Astrocyte (in vitro differentiated cells and primary cell): ENCODE measurements at places on chromosomes 16 and 17. TPM values are rescaled to one million over a fixed set of nuclear protein-coding genes. Genes with fewer than 3 reads are reported as not detected.

The CCL4 gene
- 21.8 and 23.4 TPM in 2 replicates for total RNA-seq

DNA sequence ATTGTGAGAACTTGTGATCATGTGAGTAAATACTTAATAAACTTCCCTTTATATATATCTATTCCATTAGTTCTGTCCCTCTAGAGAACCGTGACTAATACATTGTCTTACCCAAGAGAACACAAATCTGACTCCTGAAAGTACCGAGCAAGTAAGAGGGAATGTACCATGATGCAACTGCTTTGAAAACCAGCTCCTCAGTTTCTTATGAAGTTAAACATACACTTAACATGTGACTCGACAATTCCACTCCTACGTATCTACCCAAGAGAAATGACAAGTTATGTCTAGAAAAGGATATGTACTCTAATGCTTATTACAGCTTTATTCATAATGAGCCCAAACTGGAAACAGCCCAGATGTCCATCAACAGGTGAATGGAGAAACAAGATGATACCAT, 8.8 kb upstream of the GJD3 start:
- DNase-seq = peak; percentile 7

The PPL gene
- total RNA-seq = 5.8 and 12.3 TPM in 2 replicates

The PCGF2 gene
- total RNA-seq = 68.2 and 73.7 TPM in 2 replicates

The SPATA22 gene
- total RNA-seq = not detected in 2 replicates

- peak; percentile 88 for DNase-seq
Observed at GRCh38 chr16:740764-741505, at the start of gene CIAO3. Gene CIAO3, minus strand, starts transcription at chr16:740997. Its CDS starts 12 bp downstream, at chr16:740985.

The ITGAD gene
- not detected in 2 replicates for total RNA-seq

DNA sequence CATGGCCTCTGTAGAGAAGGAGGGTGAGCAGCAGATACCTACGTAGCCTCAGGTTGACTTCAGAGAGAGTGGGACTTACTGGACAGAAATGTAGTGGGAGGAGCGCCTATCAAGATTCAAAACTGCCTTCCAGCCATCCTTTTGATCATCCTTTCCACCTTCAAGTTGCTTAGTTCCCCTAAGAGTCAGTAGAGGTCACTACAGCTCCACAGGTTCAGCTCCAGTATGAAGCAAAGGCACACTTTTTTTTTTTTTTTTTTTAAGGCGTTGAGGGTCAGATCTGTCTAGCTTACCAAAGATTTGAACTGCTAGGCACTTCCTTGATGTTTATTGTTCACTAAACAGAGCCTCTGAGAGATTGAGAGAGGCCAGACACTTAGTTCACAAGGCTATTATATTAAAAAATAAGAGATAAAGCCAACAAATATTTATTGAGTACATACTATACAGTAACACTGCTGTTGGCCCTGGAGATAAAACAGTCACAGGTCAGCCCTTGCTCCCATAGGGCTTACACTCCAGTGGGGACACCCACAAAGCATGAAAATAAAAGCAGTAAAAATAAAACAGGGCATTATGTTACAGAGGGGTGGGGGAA, 3.1 kb downstream of the RNF227 start:
- DNase-seq = peak; percentile 50

The EME1 gene
- total RNA-seq = 3.0 and 3.1 TPM in 2 replicates

DNA sequence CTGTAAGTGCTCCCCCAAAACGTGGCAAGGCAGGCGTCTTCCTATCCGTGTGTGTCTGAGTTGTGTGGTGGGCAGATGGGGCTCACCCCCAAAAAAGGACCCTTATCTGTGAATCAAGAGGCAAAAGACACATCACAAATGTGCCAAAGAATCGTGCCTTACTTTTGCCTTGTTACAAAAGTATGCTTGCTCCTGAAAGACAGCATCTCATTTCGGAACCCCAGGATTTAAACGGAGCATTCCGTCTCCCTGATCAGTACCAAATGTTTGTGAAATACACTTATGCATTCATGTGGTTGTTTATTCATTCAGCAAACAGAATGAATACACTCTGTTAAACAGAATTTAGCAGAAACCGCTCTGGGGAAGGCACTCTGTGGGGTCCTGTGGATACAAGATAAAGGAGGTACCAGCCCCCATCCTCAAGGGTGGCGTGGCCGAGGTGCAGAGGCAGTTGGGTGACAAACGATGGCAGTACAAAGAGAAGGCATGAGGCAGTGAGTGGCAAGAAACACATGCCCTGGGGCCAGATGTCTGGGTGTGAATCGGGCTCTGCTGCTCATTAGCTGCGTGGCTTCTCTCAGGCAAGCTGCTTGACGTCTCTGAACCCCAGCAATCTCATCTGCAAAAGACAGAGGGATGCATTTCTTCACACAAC, 654 bp downstream of the WFDC1 start:
- no peak for DNase-seq

The CENPV gene
- 25.1 and 38.8 TPM in 2 replicates for total RNA-seq

DNA sequence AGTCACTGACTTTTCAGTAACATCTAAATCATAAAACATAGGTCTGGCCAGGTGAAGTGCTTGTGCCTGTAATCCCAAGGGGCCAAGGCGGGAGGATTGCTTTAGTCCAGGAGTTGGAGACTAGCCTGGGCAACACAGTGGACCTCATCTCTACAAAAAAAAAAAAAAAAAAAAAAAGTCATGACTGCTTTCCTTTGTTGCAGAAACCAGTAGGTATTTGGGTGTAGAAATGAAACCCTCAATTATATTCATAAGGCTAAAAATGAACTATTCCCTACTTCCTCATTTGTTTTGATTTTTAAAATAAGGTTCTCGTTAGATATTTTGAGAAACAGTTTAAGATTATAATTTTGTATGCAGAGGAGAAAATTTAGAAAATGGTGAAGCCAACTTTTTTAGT, 26.0 kb downstream of the PITPNC1 start:
- DNase-seq = no peak

- DNase-seq = peak; percentile 39
Observed at GRCh38 chr17:41579484-41580243, 7.0 kb downstream of the KRT14 start.

The IL32 gene
- 27.8 and 43.8 TPM in 2 replicates for total RNA-seq

The MYO15A gene
- total RNA-seq = 0.32 and 0.48 TPM in 2 replicates

The SPATA32 gene
- total RNA-seq = not detected in 2 replicates

The AURKB gene
- 3.7 and 7.6 TPM in 2 replicates for total RNA-seq

The LRRC37A3 gene
- total RNA-seq = 16.1 and 16.4 TPM in 2 replicates

- peak; percentile 76 for DNase-seq
Observed at GRCh38 chr17:601244-601925, 113.3 kb downstream of the VPS53 start.

GRCh38 chr16:3468501-3468900, 25.0 kb downstream of the NAA60 start:
- DNase-seq = no peak

GRCh38 chr16:27547851-27548250, 1.9 kb downstream of the GTF3C1 start:
- no peak for DNase-seq

- DNase-seq = peak; percentile 34
Observed at GRCh38 chr17:69761011-69761410, 314.0 kb upstream of the KCNJ16 start.

The FA2H gene
- 0.14 TPM in 1 of 2 replicates, not detected in the other for total RNA-seq

GRCh38 chr17:67639979-67640378, 77.8 kb upstream of the NOL11 start:
- no peak for DNase-seq

DNA sequence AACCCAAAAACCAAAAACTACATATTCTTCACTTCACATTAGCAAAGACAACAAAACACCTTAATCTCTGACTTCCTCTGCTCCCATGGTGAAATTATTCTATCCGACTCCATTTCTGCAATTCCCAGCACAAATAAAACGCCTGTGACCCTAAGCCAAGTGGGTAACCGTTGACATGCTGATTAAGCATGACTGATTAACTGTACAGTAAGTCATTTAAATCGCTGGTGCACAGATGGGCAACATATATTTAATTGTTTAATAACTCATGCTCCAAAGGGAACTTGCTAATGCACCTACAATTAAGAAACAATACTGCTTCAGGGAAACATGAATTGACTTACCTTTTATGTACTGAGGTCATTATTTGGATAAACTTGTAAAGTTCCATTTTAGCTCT, 436.7 kb downstream of the KIF2B start:
- DNase-seq = no peak

The MAPT gene
- 2.1 and 2.2 TPM in 2 replicates for total RNA-seq

DNA sequence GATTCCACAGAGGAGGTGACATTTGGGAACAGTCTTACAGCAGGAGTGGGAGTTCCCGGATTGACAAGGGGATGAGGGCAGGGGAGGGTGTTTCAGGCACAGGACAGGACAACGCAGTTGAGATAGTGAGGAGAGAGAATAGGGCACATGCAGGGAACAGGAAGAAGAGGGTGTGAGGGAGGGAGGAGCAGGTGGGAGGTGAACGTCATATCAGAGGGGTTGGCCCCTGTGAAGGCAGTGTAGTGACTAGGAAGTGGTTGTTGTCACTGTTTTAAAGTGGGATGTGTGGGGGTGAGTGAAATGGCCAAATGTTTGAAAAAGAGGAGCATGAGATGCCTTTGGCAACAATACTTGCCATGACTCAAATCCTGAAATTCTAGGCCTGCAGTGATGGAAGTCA, 12.2 kb downstream of the PRKCB start:
- no peak for DNase-seq

- no peak for DNase-seq
Observed at GRCh38 chr17:14856176-14856575, 408.9 kb downstream of the PMP22 start.

The MRM1 gene
- 3.1 and 4.8 TPM in 2 replicates for total RNA-seq

DNA sequence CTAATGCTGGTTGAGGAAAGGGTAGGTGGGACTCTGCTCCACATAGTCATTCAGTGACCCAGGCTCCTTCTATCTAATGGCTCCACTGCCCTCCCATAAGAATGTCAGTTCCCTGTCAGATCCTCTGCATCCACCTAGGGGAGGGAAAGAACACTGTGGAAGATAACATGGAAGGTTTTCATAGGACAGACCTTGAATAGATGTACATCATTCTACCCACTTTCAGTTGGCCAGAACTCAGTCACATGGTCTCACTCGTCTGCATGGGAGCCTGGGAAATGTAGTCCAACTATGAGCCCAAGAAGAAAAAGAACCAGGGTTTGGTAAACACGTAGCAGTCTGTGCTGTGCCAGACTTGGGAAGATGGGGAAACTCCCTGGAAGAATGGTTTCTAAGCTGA, 27.1 kb upstream of the SCNN1B start:
- no peak for DNase-seq

- no peak for DNase-seq
Observed at GRCh38 chr16:87953308-87954215, 2.3 kb downstream of the BANP start.

DNA sequence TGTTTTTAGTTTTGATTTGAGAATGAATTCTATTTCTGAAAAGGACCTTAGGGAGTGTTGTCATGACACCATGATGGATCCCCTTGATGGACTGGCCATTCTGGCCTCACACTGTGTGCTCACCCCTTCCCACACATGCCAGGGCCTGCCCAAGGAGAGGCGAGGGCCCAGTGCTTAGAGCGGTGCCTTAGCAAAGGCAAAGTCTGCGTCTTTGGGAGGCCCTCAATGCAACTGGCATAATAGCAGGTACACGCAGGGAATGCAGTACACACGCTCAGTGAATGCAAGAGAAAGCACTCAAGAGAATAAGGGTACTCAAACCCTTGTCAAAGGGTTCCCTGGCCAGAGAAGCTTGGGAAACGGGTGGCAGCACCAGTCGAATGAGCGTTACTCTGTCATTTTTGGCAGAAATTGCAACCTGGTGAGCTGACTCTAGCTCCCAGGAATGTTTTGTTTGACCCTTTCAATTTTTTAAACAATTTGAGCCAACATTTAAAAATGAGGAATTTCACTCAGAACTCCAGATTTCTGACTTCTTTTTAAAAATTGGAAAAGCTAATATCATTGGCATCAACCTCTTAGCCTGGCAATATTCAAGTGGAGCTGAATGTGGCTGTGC, 32.1 kb downstream of the NKD1 start:
- no peak for DNase-seq

The CETP gene
- total RNA-seq = 0.17 TPM in 1 of 2 replicates, not detected in the other

The POLG2 gene
- 13.7 and 16.2 TPM in 2 replicates for total RNA-seq

DNA sequence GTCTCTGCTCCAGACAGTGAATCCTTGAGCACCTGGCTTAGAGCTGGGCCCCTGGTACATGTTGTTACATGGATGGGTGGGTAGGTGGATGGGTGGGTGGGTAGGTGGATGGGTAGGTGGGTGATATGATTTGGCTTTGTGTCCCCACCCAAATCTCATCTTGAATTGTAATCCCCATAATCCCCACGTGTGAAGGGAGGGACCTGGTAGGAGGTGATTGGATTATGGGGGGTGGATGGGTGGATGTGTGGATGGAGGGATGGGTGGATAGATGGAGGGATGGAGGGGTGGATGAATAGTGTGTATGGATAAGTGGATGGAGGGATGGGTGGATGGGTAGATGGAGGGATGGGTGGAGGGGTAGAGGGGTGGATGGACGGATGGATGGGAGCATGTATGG, 26.6 kb upstream of the NPTX1 start:
- DNase-seq = no peak

The HLF gene
- 0.07 TPM in 1 of 2 replicates, not detected in the other for total RNA-seq

GRCh38 chr17:41825175-41825845, 10.7 kb downstream of the NT5C3B start:
- no peak for DNase-seq

The CAPNS2 gene
- total RNA-seq = 2.1 and 3.4 TPM in 2 replicates

- no peak for DNase-seq
Observed at GRCh38 chr16:51433599-51433998, 282.5 kb upstream of the SALL1 start.

- DNase-seq = peak; percentile 91
Observed at GRCh38 chr16:17510567-17510966, 39.8 kb upstream of the XYLT1 start.
